NCI-H2171 treated with DMSO at 0.1 percent for 48 hours (cell line): ENCODE measurements at places on chromosomes 3 and 15.

DNA sequence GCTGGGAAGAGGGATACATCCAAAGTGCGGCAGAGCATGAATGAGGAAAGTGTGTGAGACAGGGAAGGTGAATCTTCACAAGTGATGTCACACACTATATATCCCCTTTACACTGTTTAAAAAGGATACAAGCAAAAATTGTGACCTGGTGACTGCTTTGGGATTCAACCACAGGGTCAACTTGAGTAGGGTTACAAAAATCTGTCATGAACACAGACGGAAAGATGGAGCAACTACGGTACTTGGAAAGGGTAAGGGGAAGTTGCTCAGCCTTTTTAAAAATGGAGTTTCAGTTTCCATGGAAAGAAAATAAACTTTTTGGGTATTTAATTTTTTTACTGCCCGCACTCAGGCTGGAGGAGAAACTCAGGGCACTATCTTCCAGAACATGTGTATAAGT, 60.3 kb downstream of the B3GNT5 start:
- DNase-seq: no peak

DNA sequence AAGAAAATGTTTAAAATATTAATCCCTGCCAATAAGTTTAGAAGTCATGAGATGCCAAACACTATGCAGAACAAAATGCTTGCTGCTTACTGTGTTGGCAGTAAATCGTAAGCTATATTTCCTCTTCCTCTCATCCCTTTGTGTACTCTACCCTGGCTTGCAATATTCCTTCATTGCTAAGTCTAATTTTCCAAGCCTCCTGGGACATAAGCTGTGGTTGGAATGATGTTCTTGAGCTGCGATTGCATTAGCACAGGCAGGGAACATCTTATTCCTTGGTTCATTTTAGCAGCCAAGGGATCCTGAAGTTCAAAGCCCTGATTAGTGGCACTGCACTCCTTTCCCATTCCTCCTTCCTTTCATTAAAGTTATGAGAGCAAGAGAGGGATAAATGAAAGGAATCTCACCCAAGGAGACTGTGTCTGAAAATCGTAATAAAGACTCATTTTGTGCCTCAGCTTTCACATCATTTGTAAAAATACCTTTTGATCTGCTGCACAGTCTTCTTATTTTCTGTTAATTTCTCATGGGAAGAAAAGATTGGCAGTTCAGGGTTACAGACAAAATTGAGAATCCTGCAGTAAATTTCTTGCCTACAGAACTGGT, 535.2 kb downstream of the OCA2 start:
- DNase-seq: no peak

DNA sequence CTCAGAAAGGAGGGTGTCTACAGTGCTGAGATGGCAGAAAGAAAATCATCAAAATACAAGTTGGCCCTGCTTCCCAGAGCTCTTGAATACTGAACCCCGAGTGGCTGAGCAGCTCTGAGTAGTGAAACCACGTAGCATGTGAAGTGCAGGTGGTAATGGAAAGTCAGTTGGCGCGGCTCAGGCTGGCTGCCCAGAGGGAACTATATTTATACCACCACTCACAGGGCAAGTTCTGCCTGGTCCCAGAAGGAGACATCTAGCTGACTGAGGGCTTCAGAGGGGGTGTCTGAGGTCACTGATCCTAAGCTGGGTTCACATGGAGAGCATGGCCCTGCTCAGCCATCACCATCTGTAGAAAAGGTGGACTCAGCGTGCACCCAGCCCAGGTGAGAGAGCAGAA, 129.6 kb upstream of the AGBL1 start:
- no peak for DNase-seq

DNA sequence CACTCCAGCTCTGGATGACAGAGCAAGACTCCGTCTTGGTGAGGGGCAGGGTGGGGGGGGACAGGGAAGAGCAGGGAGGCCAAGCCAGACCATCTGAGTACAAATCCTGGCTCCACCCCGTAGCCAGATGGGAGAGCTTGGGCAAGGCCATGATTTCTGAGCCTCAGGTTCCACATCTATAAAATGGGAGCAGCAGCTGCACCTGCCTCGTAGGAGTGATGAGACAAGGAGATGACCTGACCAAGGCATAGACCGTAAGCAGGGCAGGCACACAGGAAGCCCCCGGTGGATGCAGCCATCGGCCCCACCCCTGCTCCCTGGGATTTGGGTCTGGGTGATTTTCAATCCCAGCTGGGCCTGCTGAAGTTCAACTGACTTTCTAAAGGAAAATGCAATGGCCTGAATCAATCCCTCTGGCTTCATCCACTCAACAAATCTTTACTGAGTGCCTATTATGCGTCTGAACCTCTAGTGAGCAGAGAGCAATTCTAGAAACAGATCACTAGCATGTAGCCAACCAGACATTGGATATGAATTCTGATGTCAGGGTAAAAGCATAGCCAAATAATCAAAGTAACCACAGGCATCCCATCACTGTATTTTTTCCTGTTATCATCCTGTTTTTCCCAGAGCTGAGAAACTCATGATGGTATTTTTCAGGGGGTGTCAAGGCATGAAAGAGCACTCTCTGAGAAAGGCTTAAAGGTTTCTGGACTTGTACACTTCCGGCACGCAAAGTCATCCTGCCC, 141.2 kb downstream of the NUP210 start:
- DNase-seq: no peak

DNA sequence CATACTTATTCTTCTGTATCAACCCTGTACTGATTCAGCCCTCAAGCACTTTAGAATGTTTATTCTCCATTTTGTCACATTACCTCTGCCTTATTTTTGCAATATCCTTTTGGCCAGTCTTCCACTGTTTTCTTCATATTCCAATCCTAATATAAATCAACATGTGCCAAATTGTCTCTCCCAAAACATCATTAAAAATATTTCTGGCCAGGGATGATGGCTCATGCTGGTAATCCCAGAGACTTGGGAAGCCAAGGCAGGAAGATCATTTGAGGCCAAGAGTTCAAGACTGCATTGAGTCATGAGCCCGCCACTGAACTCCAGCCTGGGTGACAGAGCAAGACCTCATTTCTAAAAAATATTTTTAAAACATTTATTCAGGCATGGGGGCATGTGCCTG, 641.4 kb upstream of the CBLB start:
- no peak for DNase-seq

DNA sequence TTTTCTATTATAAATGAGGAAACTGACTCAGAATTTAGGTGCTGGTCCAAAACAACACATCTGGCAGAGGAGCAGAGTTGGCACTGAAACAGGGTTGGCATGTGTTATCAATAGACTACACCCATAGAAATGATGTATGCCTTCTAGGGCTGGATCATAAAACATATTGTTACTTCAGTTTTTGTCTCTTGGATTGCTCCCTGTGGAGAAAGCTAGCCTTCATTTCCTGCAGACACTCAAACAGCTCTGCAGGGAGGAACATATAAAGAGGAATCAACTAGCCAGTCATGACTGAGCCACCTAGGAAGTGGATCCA, 507 bp upstream of the MRPL3 start:
- no peak for DNase-seq

- DNase-seq: no peak
Observed at GRCh38 chr3:156899951-156900350, 73.8 kb downstream of the LEKR1 start.

GRCh38 chr3:106341586-106342162, 472.9 kb upstream of the CBLB start:
- no peak for DNase-seq

GRCh38 chr3:143476965-143477640, 357.5 kb downstream of the CHST2 start:
- no peak for DNase-seq

DNA sequence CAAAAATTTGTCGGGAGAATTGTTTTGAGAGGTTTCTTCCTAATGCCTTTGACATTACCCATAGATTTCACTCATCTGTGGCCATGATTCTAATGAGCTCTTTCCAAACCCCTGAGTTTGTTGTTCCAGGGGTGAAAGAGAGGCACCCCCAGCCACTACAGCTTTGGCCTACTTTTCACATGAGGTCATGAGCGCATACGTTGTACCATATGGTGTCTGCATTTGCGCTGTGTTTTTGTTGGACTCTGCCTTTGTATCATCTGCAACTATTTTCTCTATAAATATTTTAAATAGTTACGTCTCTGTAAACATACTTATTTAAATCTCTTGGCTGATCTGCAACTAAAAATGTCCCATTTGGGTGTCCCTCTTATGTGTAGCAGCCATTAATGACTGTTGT, 107.9 kb downstream of the LRTM1 start:
- DNase-seq: no peak

GRCh38 chr15:46901001-46901400, 816.3 kb upstream of the SEMA6D start:
- no peak for DNase-seq

- DNase-seq: peak; percentile 97
Observed at GRCh38 chr3:160278210-160278609, 53.0 kb downstream of the C3orf80 start.

- no peak for DNase-seq
Observed at GRCh38 chr3:107061466-107061865, 315.8 kb upstream of the CCDC54 start.

DNA sequence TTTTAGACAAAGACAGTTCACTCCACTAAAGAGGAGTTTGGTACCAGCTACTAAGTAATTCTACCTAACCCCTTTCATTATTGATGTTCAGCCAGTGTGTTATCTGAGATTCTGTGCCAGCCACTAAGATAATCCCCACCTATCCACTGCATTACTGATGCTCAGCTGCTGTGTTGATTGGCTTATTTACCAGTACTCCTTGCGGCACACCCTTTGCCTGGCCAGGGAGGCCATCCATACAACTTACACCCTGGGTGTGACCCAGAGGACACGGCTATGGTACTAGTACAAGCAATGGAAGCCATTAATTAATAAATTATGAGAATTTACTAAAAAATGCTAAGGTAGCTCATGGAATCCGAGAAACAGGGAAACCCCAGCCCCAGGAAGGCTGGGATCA, 290.7 kb upstream of the CTNNB1 start:
- DNase-seq: no peak

DNA sequence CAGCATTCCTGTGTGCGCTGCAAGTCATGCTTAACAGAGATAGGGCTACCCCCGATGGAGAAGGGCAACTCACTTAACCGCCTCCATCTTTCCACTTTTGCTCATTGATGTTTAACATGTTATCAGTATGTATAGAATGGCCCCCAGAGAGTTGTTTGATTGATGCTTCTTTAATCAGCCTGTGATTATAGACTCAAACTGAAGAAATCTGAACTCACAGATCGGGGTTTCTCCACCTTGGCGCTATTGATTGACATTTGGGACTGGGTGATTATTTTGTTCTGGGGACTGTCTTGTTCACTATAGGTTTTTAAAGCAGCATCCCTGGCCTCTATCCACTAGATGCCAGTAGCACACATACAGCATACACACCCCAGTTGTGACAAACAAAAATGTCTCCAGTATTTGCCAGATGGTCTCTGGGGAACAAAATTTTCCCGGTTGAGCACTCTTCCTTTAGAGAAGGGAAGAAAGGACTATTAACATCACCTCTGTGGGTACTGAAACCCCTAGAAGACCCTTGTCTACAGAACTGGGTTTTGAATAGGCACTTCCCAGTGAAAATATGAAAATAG, 54.4 kb downstream of the LARS2 start:
- DNase-seq: peak; percentile 26

DNA sequence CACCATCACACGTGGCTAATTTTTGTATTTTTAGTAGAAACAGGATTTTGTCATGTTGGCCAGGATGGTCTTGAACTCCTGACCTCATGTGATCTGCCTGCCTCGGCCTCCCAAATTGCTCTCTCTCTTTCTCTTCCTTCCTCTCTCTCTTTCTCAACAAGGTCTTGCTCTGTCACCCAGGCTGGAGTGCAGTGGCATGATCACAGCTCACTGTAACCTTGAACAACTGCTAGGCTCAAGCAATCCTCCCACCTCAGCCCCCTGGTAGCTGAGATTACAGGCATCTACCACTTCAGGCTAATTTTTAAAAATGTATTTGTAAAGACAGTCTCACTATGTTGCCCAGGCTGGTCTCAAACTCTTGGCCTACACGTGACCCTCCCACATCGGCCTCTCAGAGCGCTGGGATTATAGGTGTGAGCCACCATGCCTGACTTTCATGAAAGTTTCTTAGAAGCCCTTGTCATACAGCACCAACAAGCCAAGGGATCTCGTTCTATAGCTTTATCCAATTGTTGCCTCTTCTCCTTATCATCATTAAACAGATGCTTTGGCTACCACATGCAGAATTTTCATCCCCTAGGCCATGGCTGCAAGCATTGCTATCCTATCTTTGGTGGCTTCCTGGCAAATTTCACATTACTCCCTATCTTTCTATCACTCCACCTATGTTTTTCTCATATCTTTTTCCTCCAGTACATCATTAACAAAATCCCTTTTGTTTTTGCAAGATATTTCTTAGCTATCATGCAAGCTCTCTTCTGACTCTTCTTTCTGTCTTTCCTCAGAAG, 5.7 kb downstream of the CCDC32 start:
- DNase-seq: no peak

- DNase-seq: no peak
Observed at GRCh38 chr3:112815981-112816380, 30.7 kb downstream of the CD200R1L start.

DNA sequence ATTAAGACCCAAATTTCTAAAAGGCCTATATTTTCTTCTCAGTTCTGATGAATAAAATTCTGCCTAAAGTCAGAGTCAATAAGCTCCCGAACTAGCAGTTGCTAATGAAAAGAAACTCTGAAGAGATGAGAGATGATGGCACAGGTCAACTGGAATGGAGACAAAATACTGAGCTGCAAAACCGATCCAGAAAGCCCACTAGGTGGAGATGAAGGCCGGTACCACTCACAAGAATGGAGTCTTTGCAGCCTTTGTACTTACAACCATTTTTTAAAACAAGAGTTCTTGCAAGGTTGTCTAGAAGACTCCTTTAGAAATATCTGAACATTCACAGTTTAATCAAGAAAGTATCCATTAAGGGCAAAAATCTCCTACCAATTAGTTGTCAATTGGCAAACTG, 119.9 kb upstream of the TJP1 start:
- DNase-seq: no peak

DNA sequence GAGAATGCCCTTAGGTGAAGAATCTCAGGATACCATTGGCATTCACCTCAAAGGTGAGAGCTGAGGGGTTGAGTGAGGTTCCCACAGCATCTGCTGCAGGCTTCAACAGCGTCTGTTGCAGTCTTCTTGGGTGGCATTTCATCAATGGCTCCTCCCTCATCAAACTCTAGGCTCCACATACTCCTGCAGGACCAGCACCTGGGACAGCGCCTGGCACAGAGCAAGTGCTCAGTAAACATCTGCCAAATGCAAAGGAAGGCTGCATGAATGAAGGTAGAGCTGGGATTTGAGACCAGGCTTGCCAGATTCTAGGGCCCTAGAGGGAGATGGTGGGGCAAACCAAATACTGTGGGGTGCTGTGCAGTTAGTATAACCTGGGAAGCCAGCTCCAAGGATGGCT, 9.6 kb downstream of the TRH start:
- DNase-seq: no peak
